H54 (cell line): ENCODE measurements at places on chromosomes 13 and 19.

GRCh38 chr13:30910676-30911075, 4.6 kb downstream of the MEDAG start:
- no peak for DNase-seq

DNA sequence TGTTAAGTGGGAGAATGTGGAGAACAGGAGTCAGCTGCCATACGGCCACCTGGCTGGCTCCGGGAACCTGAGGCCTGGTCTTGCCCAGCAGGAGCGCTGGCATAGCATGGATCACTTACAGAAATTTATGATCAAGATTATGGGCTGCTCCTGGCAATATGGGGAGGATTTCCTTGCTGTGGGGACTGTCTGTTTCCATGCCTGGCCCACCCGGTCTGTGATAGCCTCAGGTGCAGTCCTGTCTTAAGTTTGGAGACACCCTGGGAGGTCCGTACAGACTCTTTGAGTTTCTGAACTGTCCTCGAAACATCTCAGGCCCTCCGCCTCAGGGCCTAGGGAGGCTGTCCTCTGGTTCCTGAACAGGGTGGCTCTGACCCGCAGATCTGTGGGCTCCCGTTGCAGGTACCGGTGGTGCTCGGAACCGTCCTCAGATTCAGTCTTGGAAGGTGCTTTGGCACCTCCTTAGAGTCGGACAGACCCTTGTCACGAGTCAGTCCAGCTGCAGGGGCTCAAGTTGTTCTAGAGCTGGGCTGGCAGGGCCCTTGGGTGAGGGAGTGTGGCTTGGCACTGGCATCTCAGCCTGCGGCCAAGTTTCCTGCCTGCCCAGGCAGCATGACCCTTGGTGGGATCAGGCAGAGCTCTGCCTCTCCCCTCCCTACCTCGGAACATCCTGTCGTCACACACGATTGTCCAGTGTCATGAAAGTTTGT, 4.9 kb downstream of the TFDP1 start:
- no peak for DNase-seq

DNA sequence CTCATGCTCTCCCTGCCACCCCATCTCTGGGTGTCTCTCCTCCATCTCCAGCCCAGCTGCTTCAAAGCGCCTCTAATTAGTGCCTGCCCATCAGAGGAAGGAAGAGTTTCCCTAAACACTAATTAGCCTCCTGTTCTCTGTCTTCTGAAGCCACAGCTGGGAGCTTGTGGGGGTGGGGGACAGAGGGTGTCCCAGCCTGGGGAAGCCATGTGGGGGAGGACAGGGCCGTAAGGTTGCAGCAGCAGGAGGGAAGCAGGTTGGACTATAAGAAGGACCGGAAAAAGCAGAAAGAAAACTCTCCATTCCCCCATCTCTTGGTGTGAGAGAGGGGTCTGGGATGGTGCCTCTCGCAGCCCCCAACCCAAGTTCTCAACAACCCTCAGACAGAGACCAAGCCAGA, 26.2 kb downstream of the SLC8A2 start:
- DNase-seq, result no peak

DNA sequence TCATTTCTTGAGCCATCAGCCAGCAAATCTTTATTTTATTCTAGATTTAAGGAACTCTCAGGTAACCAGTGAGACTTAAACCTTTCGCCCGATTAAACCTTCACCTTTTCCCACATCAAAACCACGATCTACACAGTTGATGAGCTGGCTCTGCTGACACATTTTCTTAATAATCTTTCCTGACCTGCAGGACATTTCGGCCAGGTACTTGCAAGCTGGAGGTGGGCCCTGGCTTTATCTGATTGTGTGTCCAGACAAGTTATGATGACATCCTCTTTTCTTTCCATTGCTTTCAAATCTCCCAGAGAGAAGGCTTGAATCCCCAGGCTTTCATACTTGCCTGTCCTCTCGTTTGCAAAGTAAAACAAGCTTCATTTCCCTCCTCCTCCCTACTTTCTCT, 144.2 kb downstream of the EFNB2 start:
- no peak for DNase-seq

GRCh38 chr19:45477713-45478453, 10.1 kb downstream of the FOSB start:
- DNase-seq, result no peak

GRCh38 chr19:41111750-41112295, 2.4 kb upstream of the CYP2F1 start:
- no peak for DNase-seq

- DNase-seq, result no peak
Measured at GRCh38 chr13:24023073-24023472, 125.8 kb upstream of the C1QTNF9B start.

GRCh38 chr19:16626796-16627192, 1.2 kb downstream of the MED26 start:
- no peak for DNase-seq

DNA sequence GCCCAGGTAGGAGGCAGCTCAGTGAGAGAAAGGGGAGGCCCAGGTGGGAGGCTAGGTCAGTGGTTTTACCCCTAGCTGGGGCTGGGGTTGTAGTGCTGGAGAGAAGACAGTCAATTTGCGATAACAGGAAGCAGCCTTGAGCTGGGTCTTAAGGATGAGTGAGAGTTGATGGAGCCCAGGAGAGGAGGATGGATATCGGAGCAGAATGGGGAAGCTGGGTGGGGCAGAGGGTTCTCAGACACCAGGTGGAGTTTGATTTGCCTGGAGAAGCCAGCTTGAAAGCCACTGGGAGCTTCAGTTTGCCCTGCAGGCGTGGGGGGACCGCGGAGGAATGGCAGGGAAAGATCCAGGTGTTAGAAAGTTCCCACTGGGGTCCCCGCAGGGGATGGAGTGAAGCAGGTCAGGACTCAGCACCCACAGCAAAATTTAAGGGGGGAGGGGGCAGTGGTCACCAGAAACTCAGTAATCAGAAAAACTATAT, 836 bp upstream of the CDC42EP5 start:
- DNase-seq, result no peak

DNA sequence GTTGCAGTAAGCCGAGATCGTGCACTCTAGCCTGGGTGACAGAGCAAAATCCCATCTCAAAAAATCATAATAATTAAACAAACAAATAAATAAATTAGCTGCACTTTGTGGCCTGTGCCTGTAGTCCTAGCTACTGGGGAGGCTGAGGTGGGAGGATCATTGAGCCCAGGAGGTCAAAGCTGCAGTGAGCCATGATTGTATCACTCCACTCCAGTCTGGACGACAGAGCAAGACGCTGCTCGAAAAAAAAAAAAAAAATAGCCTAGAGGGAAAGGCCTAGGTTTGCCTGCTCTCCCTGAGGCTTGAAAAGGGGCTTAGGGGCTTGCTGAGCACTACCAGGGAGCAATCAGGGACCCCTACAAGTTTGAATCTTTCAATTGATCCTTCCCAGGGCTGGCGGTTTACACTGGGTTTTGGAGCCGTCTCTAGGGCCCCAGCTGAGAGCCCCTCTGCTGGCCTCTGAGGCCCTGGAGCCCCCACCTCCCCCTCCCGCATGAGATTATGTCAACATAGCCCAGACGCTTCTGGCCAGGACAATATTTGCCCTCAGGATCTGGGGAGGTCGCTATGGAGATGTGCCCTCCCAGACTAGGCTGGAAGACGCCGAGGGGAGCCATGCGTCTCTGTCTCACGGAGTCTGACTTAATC, 10.4 kb upstream of the GIPR start:
- no peak for DNase-seq

GRCh38 chr13:113839536-113840204, 24.2 kb downstream of the GAS6 start:
- DNase-seq, result no peak

- no peak for DNase-seq
Measured at GRCh38 chr19:55390461-55390880, 4.7 kb downstream of the RPL28 start.

DNA sequence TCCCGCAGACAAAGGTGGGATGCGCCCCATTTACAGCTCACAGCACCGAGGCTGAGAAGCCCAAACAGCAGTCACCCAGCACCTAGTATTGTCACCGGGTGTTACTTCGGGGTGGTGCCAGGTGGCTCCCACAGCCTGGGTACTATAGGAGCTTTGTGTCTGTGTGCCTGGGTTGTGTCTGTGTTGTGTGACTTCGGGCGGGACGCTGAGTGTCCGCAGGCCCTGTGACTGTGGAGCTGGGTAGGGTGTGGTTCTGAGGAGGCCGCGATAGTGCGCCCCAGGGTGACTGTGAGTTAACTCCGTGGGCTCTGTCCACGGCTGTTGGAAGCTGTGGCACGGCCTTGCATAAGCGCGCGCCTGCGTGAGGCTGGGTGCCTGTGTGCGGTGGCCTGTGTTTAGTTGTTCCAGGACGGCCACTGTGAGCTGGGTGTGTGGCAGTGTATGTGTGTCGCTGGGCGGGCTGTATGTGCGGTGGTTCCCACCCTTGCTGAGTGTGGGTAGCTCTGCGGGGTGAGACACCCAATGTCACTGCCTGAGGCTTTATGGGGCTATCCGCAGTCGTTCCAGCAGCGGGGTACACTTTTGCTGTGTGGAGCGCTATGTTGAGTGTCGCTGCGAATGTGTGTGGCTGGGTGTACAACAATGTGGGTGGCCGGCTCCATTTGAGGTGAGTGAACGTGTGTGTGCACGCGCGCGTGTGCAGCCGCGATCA, 559 bp upstream of the SSBP4 start:
- DNase-seq, result no peak

- no peak for DNase-seq
Measured at GRCh38 chr19:48745208-48745995, 1.3 kb downstream of the IZUMO1 start.

DNA sequence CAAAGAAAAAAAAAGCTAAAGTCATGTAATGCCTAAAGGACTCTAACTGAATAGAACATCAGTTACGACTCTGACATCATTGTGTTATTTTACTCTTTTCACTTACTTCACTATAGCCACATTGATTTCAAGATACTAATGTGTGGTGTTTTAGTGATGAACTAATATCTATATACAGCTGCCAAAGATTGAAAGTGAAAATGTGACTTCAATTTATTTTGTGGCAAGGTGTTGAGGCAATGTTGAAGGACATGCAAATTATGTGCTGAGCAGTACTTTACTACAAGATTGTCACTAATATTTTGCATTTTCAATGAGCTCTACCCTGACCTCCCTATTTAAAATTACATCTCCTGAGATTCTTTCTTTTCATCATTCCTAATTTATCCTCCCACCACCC, 1911.9 kb upstream of the PCDH20 start:
- DNase-seq, result no peak

DNA sequence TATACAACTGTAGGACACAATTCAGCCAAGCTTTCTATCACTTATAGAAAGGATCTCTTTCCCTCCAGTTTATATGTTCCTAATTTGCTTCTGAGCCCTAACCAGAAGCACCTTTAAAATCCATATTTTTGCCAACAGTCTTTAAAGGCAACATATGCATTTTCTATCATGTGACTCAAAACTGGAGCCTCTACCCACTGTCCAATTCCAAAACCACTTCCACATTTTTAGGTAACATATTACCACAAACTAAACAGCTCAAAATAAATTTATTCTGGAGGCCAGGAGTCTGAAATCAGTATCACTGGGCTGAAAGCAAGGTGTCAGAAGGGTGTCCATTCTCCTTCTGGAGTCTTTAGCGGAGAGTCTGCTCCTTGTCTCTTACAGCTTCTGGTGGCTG, 15.9 kb upstream of the EFNB2 start:
- no peak for DNase-seq

GRCh38 chr19:40609561-40610395, 8.6 kb downstream of the LTBP4 start:
- DNase-seq, result peak; percentile 98

- no peak for DNase-seq
Measured at GRCh38 chr19:6730153-6730804, 7.1 kb downstream of the GPR108 start.

DNA sequence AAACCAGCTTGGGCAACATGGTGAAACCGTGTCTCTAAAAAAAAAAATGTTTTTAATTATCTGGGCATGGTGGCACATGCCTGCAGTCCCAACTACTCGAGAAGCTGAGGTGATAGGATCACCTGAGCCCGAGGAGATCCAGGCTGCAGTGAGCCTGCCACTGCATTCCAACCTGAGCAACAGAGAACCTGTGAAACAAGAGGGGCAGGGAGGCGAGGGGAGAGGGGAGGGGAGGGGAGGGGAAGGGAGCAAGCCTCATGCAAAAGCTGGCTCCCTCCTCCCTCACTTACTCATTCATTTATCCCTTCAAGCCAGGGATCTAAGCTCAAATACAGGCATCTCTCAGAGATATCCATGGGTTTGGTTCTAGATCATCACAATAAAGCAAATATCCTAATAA, 8.9 kb downstream of the ATP7B start:
- DNase-seq, result no peak

DNA sequence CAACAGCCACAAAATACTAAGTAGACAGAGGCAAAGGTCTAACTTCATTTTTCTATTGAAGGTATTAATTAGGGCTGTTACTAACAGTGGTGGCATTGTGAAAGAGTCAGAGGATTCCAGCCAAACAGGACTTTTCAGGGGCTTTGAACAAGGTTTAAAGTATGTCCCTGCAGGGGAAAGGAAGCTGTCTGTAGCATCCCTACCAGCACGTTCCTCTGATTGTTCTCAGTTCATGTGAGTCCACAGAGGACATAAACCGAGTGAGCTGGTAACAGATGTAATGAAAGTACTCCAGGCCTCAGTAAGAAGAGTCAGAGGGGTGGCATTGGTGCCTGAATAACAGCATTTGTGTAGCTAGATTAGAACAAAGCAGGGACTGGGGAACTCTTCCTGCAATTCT, 15.3 kb upstream of the SPATA13 start:
- DNase-seq, result no peak

- DNase-seq, result peak; percentile 40
Measured at GRCh38 chr19:28960986-28961705, 251.8 kb downstream of the UQCRFS1 start.

- DNase-seq, result peak; percentile 89
Measured at GRCh38 chr19:42468273-42468796, 25.6 kb upstream of the CXCL17 start.

DNA sequence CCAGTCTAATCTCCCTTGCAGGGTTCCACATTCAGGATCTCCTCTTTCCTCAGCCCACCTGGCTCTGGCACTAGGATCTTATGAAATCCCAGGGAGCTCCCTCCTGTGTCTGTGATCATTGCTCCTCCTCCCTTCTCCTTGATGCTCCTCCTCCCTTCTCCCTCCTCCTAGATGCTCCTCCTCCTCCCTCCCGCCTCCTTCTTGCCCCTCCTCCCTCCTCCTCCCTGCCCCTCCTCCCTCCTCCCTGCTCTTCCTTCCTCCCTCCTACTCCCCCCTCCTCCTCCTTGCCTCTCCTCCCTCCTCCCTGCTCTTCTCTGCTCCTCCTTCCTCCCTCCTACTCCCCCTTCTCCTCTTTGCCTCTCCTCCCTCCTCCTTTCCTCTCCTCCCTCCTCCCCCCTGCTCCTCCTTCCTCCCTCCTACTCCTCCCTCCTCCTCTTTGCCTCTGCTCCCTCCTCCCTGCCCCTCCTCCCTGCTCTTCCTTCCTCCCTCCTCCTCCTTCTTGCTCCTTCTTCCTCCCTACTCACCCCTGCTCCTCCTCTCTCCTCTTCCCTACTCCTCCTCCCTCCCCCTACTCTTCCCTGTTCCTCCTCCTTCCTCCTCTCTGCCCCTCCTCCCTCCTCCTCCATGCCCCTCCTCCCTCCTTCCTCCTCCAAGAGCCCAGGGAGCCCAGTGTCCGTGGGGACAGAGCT, 14.9 kb upstream of the ZBTB7A start:
- no peak for DNase-seq

GRCh38 chr13:20475927-20476691, 49.5 kb downstream of the CRYL1 start:
- DNase-seq, result no peak
